Transverse colon (tissue), 4 donors: ENCODE measurements at places on chromosomes 13 and 19. TPM values are rescaled to one million over a fixed set of nuclear protein-coding genes. Genes with fewer than 3 reads are reported as not detected.

Gene CASP14
- not detected for total RNA-seq

DNA sequence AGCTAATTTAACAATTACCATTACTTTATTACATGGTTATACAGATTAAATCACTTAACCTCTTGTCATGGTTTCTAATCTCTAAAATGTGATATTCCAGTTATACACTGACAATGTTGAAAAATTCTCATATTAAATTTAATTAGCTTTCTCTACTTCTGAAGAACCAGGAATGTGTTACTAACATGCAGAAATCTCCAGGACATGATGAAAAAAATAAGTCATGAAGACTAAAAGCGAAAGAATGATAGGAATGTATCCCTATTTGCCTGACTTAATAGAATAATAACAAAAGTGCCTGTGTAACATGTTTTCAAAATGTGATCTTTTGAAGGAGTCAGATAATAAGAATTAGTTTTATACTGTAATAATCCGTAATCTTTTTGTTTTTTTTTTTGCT, 2823.7 kb upstream of the PCDH20 start:
- DNase-seq: no peak

DNA sequence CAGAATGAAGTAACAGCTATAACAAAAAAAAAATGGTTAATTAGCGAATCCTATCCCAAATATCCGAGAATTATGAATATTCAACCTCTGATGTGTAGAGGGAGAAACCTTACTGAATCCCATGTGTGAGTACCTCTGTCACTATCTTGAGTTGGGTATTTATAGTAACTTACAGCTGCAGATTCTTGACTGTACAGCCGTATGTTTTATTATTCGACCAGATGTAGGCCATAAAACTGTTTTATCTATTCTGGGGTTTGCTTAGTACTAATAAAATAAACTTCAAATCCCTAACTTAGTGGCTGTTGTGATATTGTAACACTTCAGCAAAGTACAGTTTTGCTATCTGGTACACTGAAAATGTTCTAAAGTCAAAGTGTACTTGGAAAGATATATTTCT, 120.0 kb downstream of the EFNB2 start:
- no peak for DNase-seq

GRCh38 chr13:44237276-44237767, 136.3 kb upstream of the SERP2 start:
- DNase-seq: peak; percentile 47

DNA sequence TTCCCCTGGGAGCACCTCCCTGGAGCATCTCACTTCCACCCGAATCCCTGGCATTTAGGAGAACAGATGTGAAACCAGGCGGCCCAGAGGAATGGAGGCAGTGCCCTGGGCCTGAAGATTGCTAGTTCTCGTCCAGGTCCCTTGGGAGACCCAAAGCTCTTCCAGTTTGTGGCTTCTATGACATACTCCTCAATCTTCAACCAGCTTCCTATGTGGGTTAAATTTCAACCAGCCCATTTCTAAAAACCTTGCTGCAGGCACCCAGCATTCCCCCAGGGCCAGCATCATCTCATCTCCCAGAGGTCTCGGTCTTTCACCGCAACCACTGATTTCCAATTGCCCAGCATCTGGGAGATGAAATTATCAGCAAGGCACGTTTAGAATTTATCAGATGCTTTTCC, 46.0 kb upstream of the STK24 start:
- DNase-seq: no peak

DNA sequence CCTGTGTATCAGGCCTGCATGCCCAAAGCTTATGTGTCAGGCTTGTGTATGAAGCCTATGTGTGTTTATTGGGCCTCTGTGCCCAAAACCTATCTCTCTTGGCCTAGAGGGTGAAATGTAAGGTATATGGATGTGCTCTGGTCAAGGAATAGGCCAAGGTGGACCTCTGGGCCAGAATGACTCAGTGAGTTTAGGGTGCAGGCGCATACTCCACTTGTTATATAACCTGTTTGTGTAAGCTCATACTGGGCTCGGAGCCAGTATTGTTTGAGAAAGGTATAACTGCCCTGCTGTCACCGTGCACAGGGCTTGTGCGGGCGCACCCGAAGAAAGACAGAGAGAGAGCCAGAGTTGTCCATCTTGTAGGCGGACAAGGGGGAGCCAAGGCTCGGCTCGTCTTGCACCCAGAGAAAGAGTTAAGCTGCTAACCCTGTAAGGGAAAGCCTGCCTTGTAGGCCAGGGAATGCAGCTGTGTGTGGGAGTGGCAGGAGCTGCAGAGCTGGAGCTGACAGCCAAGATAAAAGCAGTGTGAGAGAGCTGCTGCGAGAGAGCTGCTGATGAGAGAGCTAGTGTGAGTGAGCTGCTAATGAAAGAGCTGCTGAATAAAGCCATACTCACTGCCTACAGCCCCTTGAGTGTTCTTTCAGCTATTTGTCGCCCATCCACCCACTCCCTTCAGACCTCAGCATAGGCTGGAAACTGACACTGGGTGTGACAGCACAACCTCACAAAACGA, 43.4 kb upstream of the N4BP2L1 start:
- DNase-seq: no peak

- no peak for DNase-seq
Observed at GRCh38 chr13:39527961-39528660, 74.9 kb downstream of the LHFPL6 start.

- DNase-seq: no peak
Observed at GRCh38 chr13:101925731-101926130, 473.3 kb downstream of the ITGBL1 start.

- no peak for DNase-seq
Observed at GRCh38 chr13:37835392-37835791, 34.2 kb downstream of the TRPC4 start.

- DNase-seq: no peak
Observed at GRCh38 chr13:88112526-88112925, 441.4 kb downstream of the SLITRK5 start.
